Hematopoietic multipotent progenitor cell treated with erythropoietin and hydrocortisone succinate and interleukin-3 and kit ligand, for 6 days (in vitro differentiated cells): ENCODE measurements at places on chromosomes 6 and 20.

DNA sequence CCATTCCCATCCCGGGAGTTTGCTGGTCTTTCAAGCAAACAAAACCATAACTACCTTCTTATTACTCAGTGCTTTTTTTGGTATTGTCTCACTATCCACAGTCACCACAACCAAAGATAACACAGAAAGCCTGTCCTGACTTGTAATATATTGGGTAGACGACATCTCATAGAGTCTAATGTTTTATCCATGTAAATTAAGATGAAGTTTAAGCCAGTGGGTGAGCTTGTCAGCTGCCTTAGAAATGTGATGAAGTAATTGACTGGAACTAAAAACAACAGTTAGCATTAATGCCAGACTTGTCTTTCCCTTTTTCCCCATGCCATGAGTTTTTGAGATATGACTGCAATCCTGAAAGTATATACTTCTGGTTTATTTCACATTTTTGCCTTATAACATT, 282.7 kb upstream of the PRDM1 start:
- no peak for DNase-seq

DNA sequence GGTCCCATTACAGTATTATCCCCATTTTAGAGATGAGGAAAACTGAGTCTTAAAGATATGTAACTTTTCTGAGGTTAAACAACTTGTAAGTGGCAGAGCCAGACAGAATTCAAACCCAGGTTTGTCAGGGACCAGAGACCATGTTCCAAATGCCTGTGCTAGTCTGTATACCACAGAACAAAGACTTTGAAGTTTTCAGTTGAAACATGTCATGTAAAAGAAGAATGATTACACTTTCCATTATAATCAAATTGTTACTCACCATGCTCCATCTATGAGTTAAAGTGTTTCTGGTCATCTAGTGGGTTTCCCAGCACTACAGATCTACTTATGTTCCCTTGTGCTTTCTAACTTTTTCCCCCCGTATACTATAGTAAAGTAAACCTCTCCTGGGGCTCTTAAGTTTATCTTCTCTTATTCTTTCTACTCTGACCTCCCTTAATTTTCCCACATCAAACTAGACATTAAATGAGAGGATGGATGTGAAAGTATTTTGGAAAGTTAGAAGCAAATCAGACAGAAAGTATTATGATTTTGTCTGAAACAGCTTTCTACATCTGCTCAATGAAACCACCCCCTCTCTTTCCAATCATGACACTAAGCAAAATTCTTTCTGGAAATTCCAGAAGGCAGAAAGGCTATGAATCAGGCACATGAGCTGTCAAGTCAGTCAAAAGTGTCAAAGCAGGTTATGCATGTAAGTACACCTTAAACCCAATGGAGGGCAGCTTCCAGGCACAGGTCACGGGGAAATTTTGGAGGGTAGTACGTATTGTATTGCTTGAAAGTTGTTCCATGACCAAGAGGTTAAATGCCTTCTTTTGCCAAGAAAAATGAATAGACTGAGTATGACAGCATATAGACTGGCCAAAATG, 132.7 kb upstream of the MAP3K7 start:
- no peak for DNase-seq

GRCh38 chr6:12952318-12952717, 235.8 kb downstream of the PHACTR1 start:
- DNase-seq = no peak

GRCh38 chr20:24578567-24579415, 109.4 kb downstream of the SYNDIG1 start:
- DNase-seq = no peak

GRCh38 chr6:52538252-52538900, 38.5 kb downstream of the TRAM2 start:
- DNase-seq = no peak

GRCh38 chr20:38728911-38729642, 4.8 kb downstream of the SLC32A1 start:
- DNase-seq = no peak

GRCh38 chr6:49342410-49342809, 120.6 kb downstream of the MMUT start:
- DNase-seq = no peak

GRCh38 chr6:90478278-90478677, 108.6 kb downstream of the MAP3K7 start:
- no peak for DNase-seq

- no peak for DNase-seq
Observed at GRCh38 chr6:29561606-29562181, 2.2 kb upstream of the UBD start.

DNA sequence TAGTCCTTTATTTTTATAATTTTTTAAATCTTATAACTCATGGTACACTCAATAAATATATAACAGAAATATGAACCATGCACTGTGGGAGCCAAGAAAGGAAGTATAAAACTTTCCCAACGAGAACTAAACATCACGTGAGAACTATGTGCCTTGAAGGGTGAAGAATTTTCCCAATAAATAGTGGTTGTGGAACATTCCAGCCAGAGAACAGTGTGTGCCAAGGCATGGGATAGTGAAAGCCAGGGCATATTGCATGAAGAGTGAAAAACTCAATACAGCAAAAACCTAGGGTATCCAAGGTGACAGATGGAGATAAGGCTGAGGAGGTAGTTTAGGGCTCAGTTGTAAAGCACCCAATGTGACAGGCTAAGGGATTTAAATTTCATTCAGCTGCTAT, 86.1 kb downstream of the SIM1 start:
- no peak for DNase-seq

DNA sequence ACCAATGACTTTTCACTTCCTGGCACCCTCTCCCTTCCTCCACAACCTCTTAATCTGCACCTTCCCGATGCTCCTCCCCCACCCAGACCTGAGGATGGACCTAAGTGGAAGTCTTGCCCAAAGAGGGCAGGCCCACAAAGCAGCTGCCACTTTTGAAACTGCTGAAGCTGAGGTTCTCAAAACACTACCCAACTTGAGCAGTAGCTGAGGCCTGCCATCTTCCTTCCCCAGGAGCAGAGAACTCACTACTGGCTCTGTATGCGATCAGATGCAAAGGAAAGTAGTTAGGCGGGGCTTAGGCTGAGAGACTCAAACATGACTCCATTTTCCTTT, 1.5 kb downstream of the HM13 start:
- DNase-seq = peak; percentile 17

DNA sequence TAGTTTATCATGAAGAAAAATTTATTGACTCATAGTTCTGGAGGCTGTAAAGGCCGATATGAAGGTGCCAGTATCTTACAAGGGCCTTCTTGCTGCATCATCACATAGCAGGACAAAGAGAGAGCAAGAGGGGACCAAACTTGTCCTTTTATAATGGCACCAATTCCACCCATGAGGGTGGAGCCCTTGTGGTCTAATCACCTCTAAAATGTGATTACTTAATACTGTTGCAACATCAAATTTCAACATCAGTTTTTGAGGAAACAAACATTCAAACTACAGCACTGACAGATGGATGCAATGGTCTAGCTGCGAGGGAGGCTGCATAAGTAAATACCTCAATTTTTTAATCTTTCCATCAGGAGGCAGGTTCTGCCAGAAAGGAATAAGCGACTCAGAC, 76.7 kb upstream of the LAMA2 start:
- peak; percentile 12 for DNase-seq

DNA sequence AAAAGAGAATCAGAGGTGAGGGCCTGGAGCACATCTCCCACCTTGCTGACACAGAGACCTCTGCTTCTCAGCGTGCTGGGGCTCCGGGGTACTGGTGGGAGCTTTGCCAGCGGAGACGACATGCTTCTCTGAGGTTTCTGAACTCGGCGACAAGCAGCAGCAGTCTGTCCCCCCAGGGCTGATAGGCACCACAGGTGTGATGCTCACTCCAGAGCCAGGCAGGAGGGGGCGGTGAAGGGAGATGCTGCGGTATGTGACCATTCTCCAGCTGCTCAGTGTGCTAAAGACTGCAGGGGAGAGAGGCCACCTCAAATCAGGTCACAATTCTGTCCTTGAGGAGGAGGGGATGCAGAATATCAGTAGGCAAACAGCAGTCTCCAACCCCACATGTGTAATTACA, 219.9 kb downstream of the ALDH8A1 start:
- DNase-seq = no peak
